ENCODE measurements at places on chromosomes 13 and 19.
A peak's percentile ranks its signal among the peaks of the same experiment; 100 is the strongest.

- no peaks in the 10 kb centered on the region for H3K4me1 ChIP-seq
- H3K4me3 ChIP-seq: no peak overlapping the region
- H3K27ac ChIP-seq: no peak overlapping the region
- no peaks in the 10 kb centered on the region for H3K36me3 ChIP-seq
- DNase-seq: no peak
- no peaks in the 10 kb centered on the region for H3K27me3 ChIP-seq
Observed at GRCh38 chr19:29587518-29587986, 18.5 kb upstream of the POP4 start.

DNA sequence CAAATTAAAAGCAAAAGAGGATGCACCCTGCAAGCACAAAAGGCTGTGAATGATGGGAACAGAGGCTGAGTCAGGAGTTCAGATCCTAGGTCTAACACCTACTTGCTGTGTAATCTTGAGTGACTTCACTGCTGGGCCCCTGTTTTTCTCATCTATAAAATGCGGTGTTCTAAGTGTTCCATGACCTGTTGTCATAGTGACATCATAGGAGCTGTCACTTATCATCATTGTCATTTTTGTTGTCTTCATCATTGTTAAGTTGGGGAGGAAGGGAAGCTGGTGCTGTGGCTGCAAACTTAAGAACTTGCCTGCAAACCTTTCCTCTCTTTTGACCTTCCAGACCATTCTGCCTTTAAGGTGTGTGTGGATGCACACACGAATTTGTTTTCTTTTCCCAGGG is 20.6 kb downstream of the ACSBG2 start:
- no peaks in the 10 kb centered on the region for H3K27me3 ChIP-seq
- DNase-seq: no peak

DNA sequence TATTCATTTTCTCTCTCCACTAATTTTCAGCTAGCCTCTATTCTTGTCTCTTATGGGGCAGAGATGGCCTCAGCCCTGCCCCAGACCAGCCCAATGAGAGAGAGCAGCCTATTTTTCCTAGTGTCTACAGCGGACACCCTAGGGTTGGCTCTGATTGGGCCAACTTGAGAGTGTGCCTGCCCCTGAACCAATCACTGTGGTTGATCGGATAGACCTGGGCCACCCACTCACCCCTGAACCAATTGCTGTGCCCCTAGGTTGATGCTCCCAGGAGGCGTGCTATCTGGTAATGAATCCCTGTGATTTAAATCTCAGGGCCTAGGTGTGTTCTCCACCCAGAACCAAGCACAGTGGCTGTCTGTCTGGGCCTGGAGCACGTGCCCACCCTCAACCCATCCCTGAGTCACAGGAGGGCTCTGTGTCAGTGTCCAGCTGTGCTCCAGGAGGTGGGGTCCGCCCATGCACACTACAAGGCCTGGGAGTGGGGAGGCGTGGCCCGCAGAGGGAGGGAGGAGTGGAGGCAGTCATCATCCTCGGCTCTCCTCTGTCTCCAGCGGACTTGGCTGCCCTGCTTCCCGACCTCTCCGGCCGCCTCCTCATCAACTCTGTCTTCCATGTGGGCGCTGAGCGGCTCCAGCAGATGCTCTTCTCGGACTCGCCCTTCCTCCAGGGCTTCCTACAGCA is 14.9 kb upstream of the SCN1B start:
- H3K4me3 ChIP-seq: no peak overlapping the region
- no peak for DNase-seq
- no peaks in the 10 kb centered on the region for H3K27me3 ChIP-seq
- H3K4me1 ChIP-seq: peaks cover 12% of the 10 kb centered on the region
- no peak overlapping the region for H3K27ac ChIP-seq

DNA sequence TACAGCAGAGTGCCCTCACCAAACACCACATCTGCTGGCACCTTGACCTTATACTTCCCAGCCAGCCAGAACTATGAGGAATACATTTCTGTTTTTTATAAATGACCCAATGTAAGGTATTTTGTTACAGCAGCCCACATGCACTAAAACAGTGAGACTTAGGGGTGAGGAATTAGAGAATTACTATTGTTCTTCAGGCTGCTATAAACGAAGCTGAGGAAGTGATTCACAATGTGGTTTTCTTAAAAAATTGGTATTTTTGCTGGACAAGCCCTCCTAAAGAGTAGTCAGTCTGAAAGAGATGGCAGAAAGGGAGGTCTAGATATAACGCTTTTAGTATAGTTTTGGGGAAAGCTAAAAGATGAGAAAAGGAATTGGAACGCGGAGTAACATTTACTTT is 101.0 kb downstream of the SLITRK6 start:
- H3K4me1 ChIP-seq: no peaks in the 10 kb centered on the region
- H3K4me3 ChIP-seq: no peak overlapping the region
- no peaks in the 10 kb centered on the region for H3K36me3 ChIP-seq

- no peaks in the 10 kb centered on the region for H3K36me3 ChIP-seq
- no peaks in the 10 kb centered on the region for H3K4me1 ChIP-seq
- no peak for DNase-seq
Observed at GRCh38 chr19:722553-723101, 13.9 kb downstream of the PALM start.

- no peaks in the 10 kb centered on the region for H3K4me1 ChIP-seq
- H3K27ac ChIP-seq: no peak overlapping the region
- DNase-seq: no peak
- H3K36me3 ChIP-seq: no peaks in the 10 kb centered on the region
Observed at GRCh38 chr19:35518313-35518712, 4.9 kb upstream of the DMKN start.

DNA sequence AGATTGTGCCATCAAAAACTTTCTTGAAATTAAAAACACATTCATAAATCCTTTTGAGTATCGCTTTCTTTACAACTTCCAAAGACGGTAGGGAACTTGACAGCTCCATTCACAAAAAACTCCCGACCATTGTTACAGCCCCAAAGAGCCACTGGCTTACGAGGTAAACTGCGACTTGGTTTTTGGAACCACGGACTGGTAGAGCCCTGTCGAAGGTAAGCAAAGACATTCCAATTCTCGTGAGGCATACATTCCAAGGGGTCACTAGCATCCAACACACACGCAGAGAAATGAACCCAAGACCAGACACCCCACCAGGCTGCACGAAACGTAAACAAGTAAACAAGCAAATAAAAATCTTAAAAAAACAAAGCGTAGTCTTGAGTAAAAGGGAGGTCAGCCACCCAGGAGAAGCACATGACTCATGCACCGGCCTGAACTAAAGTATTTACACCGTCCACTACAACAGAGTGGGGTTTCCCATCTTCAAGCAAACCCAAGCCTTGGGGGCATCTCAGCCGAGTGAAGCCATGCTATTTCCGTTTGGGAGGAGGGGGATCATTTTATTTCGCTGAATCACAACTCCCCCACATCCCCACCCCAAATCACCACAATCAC is 1.4 kb downstream of the BRD4 start:
- peaks cover 71% of the 10 kb centered on the region for H3K4me1 ChIP-seq
- H3K27me3 ChIP-seq: no peaks in the 10 kb centered on the region
- no peaks in the 10 kb centered on the region for H3K36me3 ChIP-seq
- peak overlapping the region; percentile 97 for H3K4me3 ChIP-seq

GRCh38 chr19:3483226-3483628 is at the start of gene SMIM44:
SMIM44 (minus strand) TSS chr19:3483441; CDS start chr19:3483403, 38 bp downstream.
- no peak for DNase-seq
- no peaks in the 10 kb centered on the region for H3K4me1 ChIP-seq
- H3K36me3 ChIP-seq: no peaks in the 10 kb centered on the region
- H3K27me3 ChIP-seq: no peaks in the 10 kb centered on the region

- H3K27me3 ChIP-seq: no peaks in the 10 kb centered on the region
- H3K4me3 ChIP-seq: peak overlapping the region; percentile 48
- H3K27ac ChIP-seq: no peak overlapping the region
- no peak for DNase-seq
- no peaks in the 10 kb centered on the region for H3K36me3 ChIP-seq
Observed at GRCh38 chr13:94345374-94346195, 133.9 kb downstream of the DCT start.

DNA sequence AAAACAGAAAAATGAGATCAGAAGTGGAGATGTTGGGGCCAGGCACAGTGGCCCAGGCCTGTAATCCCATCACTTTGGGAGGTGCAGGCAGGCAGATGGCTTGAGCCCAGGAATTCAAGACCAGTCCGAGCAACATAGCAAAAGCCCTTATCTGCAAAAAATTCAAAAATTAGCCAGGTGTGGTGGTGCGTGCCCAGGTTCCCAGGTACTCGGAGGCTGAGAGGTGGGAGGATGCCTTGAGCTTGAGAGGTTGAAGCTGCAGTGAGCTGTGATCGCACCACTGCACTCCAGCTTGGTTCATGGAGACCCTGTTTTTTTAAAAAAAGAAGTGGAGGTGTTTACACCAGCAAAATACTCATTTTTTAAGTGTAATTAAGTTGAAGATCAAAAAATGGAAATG is 6.6 kb upstream of the ZFP36 start:
- H3K27me3 ChIP-seq: no peaks in the 10 kb centered on the region
- H3K36me3 ChIP-seq: peaks cover 6% of the 10 kb centered on the region
- no peak for DNase-seq
- H3K4me3 ChIP-seq: no peak overlapping the region

GRCh38 chr19:6470173-6470572 is 6.1 kb downstream of the CRB3 start:
- H3K4me3 ChIP-seq: no peak overlapping the region
- H3K27me3 ChIP-seq: no peaks in the 10 kb centered on the region
- no peaks in the 10 kb centered on the region for H3K4me1 ChIP-seq
- no peak for DNase-seq

DNA sequence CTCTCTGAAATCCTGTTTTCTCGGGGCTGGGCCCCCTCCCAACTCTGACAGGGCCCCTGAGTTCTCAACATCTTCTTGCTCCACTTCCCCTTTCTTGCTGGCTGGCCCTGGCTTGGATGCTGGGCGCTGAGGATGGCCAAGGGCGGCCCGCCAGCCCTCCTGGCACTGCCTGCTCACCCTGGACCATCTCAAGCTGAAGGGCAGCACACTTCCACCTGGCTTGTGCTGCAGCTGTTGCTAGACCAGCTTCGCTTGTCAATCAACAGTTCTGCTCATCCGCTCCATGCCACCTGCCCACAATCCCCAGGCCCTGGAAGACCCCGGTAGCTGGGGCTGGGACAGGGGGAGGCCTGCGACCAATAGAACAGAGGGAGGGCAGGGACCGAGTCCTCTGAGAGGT is 6.9 kb upstream of the GMIP start:
- no peak overlapping the region for H3K27ac ChIP-seq
- no peak for DNase-seq
- H3K4me3 ChIP-seq: no peak overlapping the region
- no peaks in the 10 kb centered on the region for H3K4me1 ChIP-seq
- H3K36me3 ChIP-seq: peaks cover 83% of the 10 kb centered on the region

- no peaks in the 10 kb centered on the region for H3K36me3 ChIP-seq
- no peak overlapping the region for H3K27ac ChIP-seq
- no peak overlapping the region for H3K4me3 ChIP-seq
- H3K27me3 ChIP-seq: no peaks in the 10 kb centered on the region
- peaks cover 17% of the 10 kb centered on the region for H3K4me1 ChIP-seq
Observed at GRCh38 chr13:51628059-51628852, 44.0 kb downstream of the WDFY2 start.

- no peak overlapping the region for H3K27ac ChIP-seq
- no peaks in the 10 kb centered on the region for H3K27me3 ChIP-seq
- no peak overlapping the region for H3K4me3 ChIP-seq
- DNase-seq: no peak
- H3K36me3 ChIP-seq: no peaks in the 10 kb centered on the region
Observed at GRCh38 chr13:41561170-41561569, 103.8 kb downstream of the RGCC start.

- H3K4me1 ChIP-seq: no peaks in the 10 kb centered on the region
- H3K36me3 ChIP-seq: no peaks in the 10 kb centered on the region
- no peaks in the 10 kb centered on the region for H3K27me3 ChIP-seq
- no peak overlapping the region for H3K4me3 ChIP-seq
Observed at GRCh38 chr13:85737952-85738351, 61.3 kb downstream of the SLITRK6 start.

DNA sequence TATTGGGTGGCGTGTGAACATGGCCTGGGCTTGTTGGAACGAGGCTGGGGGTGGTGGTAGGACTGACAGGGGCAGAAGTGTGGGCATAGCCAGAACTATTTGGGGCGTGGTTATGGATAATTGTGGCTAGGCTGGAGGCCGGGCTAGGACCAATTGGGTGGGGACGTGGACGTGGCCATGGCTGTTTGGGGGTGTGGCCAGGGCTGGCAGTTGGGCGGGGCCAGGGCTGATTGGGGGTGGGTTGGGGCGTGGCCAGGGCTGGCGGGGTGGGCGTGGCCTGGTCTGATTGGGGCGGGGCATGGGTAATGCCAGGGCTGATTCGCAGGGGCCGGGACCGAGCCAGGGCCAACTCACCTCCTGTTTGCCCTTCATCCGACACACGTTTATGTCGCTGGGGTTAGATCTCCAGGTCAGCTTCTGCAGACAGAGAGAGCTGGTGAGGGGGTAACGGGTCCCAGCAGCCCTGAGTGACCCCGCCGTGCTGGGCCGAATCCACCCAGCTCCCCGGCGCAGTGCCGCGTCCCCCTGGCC is 2.8 kb downstream of the SEMA6B start:
- H3K27ac ChIP-seq: no peak overlapping the region
- H3K36me3 ChIP-seq: no peaks in the 10 kb centered on the region
- H3K27me3 ChIP-seq: no peaks in the 10 kb centered on the region
- no peak overlapping the region for H3K4me3 ChIP-seq

- H3K36me3 ChIP-seq: no peaks in the 10 kb centered on the region
- no peak overlapping the region for H3K4me3 ChIP-seq
- no peaks in the 10 kb centered on the region for H3K4me1 ChIP-seq
Observed at GRCh38 chr13:81283561-81283960, 942.6 kb upstream of the SPRY2 start.

- no peaks in the 10 kb centered on the region for H3K27me3 ChIP-seq
- H3K4me3 ChIP-seq: no peak overlapping the region
- H3K36me3 ChIP-seq: peaks cover 24% of the 10 kb centered on the region
- H3K27ac ChIP-seq: no peak overlapping the region
Observed at GRCh38 chr19:45419396-45419795, 4.3 kb downstream of the ERCC1 start.

DNA sequence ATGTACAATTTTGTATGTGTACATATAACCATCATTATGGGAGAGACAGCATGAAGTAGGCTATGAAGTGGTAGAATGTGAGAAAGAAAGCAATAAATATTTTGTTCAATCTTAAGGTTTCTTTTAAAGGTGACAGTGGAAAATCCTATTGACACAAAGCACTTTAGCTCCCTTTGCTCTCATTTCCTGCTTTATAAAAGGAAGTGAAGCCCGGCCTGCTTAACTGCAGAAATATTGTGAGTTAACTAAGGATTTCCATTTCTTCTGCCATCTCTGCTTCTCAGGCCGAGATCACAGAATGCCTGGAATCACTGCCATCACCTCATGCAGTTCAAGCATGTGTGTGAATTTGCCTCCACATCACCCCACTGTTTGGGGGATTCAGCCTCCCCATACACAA is 83.5 kb downstream of the FRY start:
- peak overlapping the region; percentile 68 for H3K27ac ChIP-seq
- H3K27me3 ChIP-seq: no peaks in the 10 kb centered on the region
- peaks cover 21% of the 10 kb centered on the region for H3K4me1 ChIP-seq
- H3K4me3 ChIP-seq: no peak overlapping the region
- DNase-seq: no peak

GRCh38 chr19:31317093-31317492 is 32.1 kb downstream of the TSHZ3 start:
- no peak overlapping the region for H3K27ac ChIP-seq
- DNase-seq: no peak
- no peaks in the 10 kb centered on the region for H3K4me1 ChIP-seq
- H3K36me3 ChIP-seq: no peaks in the 10 kb centered on the region
- no peak overlapping the region for H3K4me3 ChIP-seq
